Activated T-cell treated with anti-CD3 and anti-CD28 coated beads, Interleukin-2, amount 50 U/mL, for 4 hours (primary cell): ENCODE measurements at places on chromosomes 16 and 17. TPM values are rescaled to one million over a fixed set of nuclear protein-coding genes. Genes with fewer than 3 reads are reported as not detected.

- no peak for DNase-seq
Measured at GRCh38 chr17:60959011-60959410, 281.4 kb downstream of the BCAS3 start.

- DNase-seq = no peak
Measured at GRCh38 chr17:48523010-48523409, 7.8 kb downstream of the HOXB1 start.

GRCh38 chr16:7167626-7168025, 165.0 kb upstream of the RBFOX1 start:
- no peak for DNase-seq

- no peak for DNase-seq
Measured at GRCh38 chr17:1183171-1183873, 3.5 kb upstream of the ABR start.

SPATA32 gene
- total RNA-seq = 0.27 TPM
